ENCODE measurements at places on chromosomes 3 and 15.

DNA sequence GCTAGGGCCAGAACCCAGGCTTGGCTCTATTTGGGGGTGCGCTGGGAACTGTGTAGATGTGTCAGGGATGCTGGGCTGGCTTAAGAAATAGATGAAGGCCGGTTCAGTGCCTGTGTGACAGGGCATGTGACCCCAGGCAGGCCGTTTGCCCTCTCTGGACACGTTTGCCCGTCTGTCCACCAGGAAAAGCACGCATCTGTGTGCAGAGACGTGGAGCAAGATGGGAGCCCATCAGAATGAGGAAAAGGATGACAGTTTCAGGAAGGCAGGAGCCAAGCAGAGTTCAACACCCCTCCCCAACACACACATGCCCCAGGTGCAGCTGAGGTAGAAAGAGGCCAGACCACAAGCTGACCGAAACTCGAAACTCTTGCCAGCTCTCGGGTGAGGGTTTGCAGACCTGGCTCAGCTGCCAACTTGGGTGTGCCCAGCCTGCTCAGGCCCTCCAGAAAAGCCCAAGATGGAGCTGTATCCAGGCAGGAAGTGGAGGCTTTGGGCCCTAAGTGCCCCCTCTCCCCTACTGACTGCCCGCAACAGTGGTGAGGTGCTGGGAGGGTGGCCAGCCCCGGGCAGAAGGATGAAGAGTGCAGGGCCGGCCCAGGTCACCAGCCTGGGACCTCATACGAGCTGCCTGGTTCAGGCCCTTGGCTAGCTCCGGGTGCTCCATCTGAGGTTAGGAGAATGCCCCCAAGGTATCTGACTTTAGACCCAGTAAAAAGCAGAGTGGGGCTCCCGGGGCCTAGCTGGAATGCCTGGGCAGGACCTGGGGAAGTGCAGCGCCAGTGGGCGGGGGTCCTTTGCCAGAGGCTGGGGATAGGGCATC lies 10.2 kb upstream of the MESP1 start:
- no peak for DNase-seq

DNA sequence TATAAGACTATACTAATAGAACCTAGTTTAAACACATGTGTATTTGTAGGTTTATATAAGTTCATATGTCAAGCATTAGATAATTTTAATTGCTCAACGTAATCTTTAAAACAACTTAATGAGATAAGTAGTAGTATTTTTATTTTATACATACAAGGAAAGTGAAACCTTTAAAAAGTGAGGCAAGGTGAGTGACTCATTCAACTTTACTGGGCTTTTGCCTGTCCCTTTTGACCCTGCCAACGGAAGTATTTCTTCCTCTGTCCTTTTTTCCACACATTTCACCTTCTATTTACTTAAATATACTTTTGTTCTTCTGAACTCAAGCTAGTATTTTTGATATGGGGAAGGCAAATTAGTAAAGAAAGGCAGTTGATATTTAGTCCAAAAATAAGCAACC lies 78.5 kb downstream of the KBTBD8 start:
- DNase-seq = no peak

- no peak for DNase-seq
Measured at GRCh38 chr3:64268926-64269325, 43.7 kb upstream of the PRICKLE2 start.

- no peak for DNase-seq
Measured at GRCh38 chr3:182487143-182487542, 306.2 kb upstream of the ATP11B start.

DNA sequence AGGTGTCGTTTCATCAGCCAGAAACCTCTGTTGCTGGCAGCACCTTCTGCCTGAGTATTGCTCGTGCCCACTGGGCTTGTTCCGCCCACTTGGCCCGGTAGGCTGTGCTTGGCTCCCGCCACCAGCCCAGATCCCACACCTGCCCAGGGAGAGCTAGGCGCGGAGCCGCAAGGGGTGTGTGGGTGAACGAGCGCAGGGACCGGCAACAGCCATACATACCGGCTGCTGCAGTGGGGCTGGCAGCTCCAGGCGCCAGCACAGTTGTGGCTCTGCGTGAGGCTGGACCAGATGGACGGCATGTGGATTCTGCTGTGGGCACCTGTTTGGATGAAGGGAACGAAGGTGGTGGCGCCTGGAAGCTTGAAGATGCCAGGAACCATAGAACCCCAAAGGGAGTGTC lies 331.5 kb upstream of the MCTP2 start:
- no peak for DNase-seq

DNA sequence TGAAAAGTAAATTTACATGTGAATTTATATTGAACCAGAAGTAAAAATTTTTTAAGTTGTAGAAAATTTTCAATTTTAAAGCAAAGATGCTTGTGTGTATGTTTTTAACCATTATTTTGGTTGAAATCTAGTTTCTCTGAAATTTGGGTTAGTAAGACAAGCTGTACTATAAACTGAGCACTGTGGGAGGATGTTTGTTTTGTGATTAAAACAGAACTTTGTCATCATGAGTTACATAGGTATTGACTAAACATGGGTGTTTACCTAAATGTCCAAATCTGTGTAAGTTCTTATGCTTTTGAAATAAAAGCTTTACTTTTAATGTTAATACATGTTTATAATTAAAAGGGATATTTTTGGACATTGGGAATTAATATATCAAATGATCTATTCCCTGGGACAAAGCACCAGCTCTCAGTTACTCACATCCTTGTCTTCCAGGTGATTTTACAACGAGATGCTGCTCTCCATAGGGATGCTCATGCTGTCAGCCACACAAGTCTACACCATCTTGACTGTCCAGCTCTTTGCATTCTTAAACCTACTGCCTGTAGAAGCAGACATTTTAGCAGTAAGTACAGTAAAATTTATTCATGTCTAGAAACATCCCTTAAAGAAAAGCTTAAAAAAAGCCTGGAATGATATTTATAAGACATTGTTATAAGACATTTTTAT lies 32.7 kb downstream of the RNF13 start:
- DNase-seq = no peak

- DNase-seq = no peak
Measured at GRCh38 chr15:58313304-58313703, 118.5 kb upstream of the LIPC start.

- DNase-seq = no peak
Measured at GRCh38 chr3:131705558-131706051, 202.8 kb upstream of the MRPL3 start.

DNA sequence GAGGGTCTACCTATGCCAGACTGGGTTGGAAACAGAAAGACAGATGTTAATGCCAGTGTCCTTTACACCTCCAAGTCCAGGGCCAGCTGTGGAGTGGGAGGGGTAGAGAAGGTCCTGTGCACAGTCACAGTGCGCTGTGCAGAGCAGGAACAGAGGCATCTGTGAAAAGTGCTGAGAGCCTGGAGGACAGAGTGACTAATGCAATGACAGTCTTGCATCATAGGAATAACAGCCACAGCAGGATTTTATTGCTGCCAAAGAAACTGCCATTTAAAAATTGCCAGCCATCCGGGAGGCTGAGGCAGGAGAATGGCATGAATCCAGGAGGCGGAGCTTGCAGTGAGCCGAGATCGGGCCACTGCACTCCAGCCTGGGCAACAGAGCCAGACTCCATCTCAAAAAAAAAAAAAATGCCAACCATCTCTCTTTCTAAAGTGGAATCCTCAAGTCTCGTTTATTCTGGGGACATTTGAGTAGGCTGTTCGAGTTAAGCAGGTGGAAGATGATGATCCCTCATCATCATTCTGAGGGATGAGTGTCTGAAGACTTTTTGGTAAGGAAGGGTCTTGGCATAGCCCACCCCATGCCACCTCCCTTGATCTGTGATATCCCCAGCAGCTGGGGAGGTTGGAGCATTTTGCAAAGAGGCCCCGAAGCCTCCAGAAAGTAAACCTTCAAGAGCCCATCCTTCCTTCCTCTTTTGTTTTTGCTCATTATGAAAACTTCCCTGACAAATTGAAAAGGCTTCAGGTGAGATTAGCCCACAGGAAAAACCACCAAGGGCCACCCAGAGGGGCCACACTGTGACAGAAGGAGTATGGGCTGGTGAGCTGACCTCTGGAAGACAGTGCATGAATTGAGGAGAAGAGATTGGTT lies 7.7 kb downstream of the CCR2 start:
- no peak for DNase-seq

DNA sequence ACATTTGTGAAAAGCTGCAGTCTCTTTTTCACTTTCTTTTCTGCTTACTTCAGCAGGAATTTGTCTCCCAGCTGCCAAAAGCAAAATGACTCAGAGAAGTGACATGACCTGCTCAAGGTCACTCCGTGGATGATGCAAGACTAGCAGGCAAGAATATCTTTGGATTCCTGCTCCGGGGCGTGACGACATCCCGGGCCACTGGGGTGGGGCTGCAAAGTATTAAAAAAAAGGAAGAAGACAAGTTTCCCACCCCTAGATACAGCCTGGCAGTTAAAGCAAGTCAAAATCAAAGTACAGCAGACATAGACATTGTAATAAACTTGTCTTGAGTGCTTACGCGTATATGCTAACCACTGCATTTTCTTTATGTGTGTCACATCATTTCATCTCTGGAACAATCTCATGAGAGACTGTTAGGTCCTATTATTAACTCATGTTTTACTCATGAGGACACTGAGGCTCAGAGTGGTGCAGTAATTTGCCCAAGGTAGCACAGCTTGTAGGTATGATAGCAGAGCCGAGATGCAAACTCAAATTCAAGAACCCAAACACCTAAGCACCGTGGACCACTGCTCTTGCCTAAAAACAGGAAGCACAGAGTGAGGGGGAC lies 485.2 kb upstream of the PROK2 start:
- DNase-seq = no peak

DNA sequence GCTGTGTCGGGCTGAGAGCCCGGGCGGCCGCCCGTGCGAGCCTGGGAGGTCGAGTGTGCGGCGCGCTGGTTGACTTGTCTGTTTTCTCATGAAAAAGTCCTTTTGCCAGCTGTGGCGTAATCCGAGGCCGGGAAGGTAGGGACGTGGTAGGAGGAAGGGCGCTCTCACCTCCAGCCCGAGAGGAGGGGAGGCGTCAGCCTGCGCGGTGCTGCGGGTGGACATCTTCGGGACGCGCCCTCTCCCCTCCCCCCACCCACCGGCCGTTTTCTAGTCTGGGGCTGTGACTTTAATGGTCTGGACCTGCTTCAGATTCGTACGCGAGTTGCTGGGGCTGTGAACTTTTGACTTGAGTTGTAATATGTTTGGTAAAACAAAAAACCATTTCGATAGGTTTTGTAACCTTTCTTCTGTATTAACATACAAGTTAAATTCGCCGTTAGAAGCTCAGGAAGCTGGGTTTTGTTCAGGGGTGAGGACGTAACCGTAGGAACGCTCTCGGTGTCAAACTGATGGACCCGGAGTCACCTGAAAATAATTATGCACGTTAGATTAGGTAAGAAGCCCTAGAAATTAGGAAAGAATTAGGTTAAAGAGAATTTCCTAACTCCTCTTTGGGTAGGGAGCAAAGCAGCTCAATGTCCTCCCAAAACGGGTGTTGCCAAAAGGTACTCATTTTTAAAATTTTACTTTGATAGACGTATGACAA lies 762 bp downstream of the NCK1 start:
- DNase-seq = peak; percentile 37

GRCh38 chr3:41330465-41330864 lies 131.2 kb downstream of the CTNNB1 start:
- DNase-seq = no peak

DNA sequence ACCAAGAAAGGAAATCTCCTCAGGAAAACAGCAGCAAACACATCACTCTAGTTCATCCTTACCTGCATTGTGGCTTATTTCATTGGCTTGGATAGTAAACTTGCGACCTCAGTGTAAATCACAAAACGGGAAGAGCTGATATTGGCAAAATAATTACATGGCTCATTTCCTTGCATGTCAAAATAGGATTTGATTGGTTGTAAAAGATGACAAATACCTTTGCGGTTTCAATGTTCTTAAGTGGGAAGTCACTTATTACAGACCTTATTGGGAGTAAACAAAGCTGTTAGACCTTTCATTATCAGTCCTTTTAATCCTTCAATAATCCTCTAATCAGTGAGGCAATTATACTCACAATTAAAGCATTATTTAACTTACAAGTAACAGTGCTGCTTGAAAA lies 590.6 kb downstream of the MAGI1 start:
- DNase-seq = no peak

- no peak for DNase-seq
Measured at GRCh38 chr3:155737844-155738460, 6.9 kb downstream of the PLCH1 start.

DNA sequence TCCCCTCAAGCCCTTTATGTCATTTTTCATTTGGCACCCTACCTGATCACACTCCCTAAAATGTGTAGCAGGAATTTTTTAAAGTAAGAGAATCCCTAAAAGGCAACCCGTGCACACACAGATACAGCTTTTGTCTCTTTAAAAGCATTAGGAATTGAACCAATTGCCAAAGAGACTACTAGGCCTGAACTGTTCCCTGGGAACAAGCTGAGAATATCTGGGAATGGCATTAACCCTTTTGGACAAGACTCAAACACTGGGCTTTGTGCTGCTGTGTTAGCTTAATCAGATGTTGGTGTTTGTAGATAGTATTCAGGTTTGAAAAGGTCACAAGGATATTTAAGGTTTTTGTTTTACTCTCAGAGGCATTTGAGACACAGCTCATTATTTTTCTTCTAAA lies 414.4 kb upstream of the PDZRN3 start:
- no peak for DNase-seq

DNA sequence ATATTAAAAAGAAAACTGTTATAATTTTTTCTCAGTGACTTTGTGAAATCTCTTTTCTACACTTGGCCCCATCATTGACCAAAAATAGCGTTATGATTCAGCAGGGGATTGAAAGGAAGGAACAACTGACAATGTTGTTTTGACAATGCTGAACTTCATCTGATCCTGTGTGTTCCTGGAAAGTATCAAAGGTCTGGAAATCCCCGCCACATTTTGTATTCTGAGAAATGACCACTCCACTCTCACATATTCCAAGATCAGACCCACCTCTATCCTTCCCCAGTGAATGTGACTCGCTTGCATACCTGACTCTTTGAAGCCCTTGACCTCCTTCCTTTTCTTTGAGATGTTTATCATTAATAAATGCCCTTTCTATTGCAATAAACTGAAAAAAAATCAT lies 9.7 kb upstream of the RIOX2 start:
- DNase-seq = no peak

- no peak for DNase-seq
Measured at GRCh38 chr3:17027318-17027717, 142.6 kb downstream of the PLCL2 start.

DNA sequence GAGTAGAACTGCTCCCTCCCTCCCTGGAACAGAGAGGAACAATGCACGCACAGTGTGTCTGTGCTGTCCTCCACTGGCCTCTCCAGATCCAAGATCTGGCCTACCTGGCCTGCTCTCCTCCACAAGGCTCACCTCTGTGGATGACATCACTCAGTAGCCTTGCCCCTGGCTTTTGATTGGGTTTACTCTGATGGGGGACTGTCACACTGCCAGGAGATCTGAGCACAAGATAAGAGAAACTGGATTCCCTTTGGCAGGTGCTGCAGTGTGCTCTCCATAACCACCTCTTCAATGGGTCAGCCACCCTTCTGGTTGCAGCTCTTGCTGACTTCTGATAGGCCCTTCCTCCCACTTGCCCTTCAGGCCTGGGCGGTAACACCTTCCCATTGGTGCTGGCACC lies 22.6 kb upstream of the ANO10 start:
- peak; percentile 15 for DNase-seq

Measured in SHP77 treated with DMSO at 0.1 percent for 48 hours (cell line).